ENCODE measurements at places on chromosomes 13 and 19.

- DNase-seq = no peak
Observed at GRCh38 chr19:14540741-14541525, 11.5 kb downstream of the TECR start.

- DNase-seq = no peak
Observed at GRCh38 chr13:32323912-32324311, 8.6 kb downstream of the BRCA2 start.

- DNase-seq = no peak
Observed at GRCh38 chr19:2199215-2199614, 35.5 kb downstream of the DOT1L start.

DNA sequence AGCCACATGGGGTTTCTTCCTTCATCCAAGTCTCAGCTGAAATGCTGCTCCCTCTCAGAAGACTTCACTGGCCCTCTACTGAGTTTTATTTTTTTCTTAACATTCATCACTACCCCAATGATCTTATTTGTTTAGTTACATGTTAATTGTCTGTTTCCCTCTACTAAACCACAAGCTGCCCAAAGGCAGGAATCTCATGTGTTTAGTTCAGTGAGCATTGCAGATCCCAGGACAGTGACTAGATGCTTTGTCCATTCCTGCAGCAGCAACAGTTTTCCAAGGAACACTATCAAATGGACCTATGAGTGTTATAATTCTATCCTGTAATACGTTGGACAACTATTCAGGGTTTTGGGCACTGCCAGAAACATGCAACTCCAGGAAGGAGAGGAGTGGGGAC, 93.1 kb downstream of the RNASEH2B start:
- no peak for DNase-seq

DNA sequence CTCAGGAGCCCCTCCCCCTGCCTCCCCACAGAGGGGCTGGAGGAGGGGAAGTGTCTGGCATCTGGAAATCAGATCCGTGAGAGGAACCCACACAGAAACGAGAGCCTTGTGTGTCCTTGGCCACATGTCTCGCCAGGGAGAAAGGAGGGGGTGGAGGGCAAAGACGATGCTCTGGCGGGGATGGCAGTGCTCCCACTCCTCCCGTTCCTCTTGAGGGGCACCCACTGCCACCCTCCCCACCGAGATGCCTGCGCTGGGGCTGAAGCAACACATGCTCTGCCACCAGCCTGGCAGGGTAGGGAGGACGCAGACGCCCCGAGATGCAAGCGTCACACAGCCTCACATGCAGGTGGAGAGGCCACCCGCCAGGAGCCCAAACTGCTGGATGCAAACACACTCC, 2.8 kb downstream of the ADGRL1 start:
- no peak for DNase-seq

DNA sequence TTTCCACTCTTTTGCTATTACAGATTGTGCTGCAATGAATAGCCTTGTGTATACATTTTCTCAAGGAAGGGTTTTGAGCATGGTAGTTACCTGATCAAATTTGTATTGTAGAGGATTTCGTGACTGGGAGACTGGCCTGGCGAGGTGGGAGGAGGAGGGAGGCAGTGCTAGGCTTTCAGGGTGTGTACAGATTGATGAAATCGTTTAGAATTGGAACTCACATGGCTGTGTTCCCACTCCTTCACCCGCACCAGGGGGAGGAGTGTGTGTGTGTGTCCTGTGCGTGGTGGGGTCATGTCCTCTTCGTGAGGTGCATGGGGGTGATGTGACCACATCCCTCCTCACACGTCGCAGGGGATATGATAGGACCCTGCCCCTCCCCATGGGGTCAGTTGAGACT, 8.3 kb downstream of the PGLYRP1 start:
- DNase-seq = no peak

DNA sequence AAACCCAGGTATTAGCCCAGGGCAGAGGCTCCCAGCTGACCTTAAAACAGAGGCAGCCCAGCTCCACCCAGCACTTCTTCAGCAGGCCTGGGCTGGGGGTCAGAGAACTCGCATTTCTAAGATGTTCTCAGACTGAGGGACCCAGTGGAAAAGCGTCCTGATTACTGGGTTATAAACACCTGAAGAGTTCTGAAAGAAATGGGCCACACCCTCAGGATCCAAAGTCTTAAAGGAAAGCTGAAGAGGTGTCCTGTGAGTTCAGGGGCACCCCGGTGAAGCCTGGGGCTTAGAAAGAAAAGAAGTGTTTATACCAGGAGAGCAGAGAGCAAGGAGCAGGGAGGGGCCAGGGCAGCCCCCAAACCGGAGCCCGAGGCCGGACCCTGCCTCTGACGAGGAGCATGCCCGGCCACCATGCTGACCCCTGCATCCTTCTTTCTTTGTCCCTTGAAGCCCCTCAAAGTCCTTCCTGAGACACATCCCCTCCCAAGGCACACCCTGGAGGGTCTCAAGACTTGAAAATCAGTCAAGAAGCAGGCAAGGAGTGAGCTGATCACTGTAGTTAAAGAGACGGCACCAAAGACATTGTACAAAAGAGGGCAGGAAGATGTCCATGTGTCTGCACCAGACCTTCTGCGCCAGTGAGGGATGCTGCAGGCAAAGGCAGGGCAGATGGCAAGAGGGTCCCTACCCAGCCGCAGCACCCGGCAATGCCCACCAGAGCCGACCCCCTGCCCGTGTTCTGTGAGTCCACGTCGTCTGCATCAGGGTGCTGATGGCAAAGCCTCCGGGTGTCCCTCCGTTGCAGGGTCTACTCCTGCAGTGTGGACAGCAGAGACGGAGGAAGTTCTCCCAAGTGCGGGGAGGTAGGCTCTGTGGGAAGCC, 10.6 kb upstream of the RAB20 start:
- no peak for DNase-seq

- DNase-seq = no peak
Observed at GRCh38 chr13:64884976-64885375, 2345.2 kb downstream of the PCDH9 start.

DNA sequence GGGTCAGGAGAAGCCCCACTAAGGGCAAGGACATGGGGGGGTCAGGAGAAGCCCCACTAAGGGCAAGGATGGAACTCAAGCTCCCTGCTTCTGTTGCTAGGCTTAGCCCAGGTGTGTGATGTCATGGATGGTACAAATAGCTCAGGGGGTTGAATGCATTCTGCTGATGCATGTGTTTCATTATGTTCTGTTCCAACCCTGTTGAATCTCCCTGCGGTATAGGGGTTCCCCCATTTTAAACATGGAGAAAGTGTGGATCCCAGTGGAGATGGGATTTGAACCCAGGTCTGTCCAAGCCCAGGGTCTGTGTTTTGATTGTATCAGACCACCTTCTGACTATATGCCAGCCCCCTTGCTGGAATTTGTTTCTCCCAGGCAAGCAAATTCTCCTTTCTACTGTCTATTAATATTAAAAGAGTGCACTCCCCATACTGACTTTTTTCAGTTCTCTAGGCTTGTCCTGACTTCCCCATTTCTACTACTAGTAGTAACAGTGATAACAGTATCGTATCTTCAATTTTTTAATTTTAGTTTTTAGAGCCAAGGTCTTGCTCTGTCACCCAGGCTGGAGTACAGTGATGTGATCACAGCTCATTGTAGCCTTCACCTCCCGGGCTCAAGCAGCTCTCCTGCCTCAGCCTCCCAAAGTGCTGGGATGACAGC, 6.7 kb downstream of the ZNF865 start:
- DNase-seq = no peak

DNA sequence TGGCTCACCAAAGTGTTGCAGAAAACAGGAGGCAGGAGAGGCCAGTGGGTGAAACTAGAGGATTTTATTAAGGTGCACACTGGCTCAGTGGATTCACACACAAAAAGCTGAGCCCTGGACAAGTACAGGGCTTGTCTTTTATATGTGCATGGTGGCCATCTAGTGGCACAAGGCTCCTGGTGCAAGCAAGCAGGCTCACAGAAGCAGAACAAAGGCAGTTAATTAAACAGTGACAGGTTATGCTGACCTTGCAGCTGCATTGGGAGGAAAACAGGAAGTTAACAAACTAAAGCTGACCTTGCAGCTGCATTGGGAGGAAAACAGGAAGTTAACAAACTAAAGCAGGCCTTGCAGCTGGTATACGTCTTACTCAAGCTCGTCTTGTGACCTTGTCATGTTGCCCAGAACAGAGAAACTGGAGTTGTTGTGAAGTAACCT, 65.3 kb upstream of the ZNF681 start:
- DNase-seq = no peak

DNA sequence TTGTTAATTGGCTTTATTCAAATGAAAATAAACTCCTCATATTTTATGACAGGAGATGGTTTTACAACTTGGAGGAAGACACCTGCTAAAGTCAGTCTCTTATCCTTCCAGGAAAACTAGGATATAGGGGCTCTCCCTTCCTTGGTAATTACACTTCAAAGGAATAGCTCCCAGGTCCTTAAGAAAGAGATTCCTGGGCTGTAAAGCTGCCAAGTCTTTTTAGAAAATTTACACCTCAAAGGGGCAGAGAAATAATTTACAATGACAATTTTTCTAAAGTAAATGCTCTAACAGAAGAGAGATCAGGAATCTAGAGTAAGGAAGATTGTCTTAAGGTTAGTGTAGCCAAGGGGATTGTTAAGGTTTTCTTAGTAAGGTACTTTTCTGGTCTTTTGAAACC, 1359.0 kb downstream of the OLFM4 start:
- DNase-seq = no peak

- DNase-seq = no peak
Observed at GRCh38 chr13:52034616-52035226, 10.2 kb downstream of the UTP14C start.

DNA sequence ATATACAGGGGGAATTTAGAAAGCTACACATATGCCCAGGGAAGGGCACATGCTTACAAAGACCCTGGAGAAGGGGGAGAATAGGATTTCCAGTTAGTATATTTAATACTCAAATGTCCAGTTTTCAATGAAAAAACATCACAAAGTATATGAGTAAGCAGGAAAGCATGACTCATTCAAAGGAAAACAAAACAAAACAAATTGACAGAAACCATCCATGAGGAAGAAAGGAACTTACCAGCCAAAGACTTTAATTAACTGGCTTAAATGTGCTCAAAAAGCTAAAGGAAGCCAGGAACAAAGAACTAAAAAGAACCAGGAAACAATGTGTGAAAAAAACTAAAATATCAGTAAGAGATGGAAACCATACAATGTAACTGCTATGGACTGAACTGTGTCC, 716.2 kb upstream of the ARGLU1 start:
- no peak for DNase-seq

All from occipital lobe (tissue), 3 donors.